ENCODE measurements at places on chromosomes 1 and 21. TPM values are rescaled to one million over a fixed set of nuclear protein-coding genes. Genes with fewer than 3 reads are reported as not detected.

Gene ARHGEF16
- not detected for total RNA-seq

- no peaks in the 10 kb centered on the region for H3K27me3 ChIP-seq
- H3K36me3 ChIP-seq: no peaks in the 10 kb centered on the region
- no peak overlapping the region for H3K27ac ChIP-seq
- no peak overlapping the region for H3K4me3 ChIP-seq
Observed at GRCh38 chr1:180165509-180166435, 11.1 kb downstream of the QSOX1 start.

DNA sequence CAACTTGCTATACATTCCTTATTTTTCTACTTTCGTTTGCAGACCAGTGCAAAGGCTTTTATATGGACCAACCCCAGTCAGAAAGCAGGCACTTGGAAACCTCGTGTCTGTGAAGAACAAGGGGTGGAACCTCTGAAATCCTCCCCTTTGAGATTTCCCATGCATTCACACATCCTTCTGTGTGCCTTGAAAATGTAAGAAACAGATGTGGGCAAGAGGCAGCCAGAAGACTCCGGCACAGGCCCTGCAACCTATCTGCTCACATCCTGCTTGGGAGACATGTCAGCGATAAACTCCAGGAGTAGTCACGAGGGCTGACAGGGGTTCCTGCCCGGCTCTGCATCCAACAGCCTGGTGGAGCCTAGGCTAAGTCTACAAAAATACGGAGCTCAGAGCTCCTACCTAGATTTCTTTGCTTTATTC is 42.5 kb downstream of the ETS2 start:
- no peak overlapping the region for H3K27ac ChIP-seq
- no peaks in the 10 kb centered on the region for H3K36me3 ChIP-seq
- no peak overlapping the region for H3K4me3 ChIP-seq

DNA sequence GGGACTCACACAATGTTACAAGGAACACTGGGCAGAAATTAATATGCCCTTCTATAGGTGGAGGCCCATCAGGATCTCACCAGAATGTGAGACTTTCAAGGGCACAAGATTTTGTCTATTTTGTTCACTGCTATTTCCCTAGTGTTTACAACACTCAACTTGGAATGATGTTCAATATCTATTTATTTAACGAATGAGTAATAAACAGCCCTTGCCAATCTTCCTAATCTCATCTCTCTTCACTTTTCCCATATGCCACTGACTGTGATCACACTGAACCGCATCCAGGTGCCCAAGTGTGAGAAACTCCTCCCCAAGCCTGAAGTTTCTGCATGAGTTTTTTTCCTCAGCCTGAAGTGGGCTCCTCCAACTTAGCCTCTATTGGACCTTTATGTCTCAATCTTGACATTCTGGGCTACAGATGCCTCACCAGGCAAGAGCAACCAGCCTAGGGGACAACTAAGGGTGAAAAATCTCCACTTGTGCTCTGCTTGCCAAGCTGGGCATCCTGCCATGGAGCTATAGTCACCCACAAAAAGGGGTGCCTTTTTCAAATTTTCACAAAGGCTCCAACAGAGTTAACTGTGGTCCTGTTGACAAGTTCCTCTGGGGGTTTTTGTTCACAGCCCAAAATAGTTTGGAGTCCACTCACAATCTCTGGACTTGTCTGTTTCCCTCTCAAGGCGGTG is 105.6 kb downstream of the PLPP3 start:
- H3K4me1 ChIP-seq: no peaks in the 10 kb centered on the region
- H3K4me3 ChIP-seq: no peak overlapping the region
- no peak overlapping the region for H3K27ac ChIP-seq
- no peak for DNase-seq
